ENCODE measurements at places on chromosomes 12 and 14.

DNA sequence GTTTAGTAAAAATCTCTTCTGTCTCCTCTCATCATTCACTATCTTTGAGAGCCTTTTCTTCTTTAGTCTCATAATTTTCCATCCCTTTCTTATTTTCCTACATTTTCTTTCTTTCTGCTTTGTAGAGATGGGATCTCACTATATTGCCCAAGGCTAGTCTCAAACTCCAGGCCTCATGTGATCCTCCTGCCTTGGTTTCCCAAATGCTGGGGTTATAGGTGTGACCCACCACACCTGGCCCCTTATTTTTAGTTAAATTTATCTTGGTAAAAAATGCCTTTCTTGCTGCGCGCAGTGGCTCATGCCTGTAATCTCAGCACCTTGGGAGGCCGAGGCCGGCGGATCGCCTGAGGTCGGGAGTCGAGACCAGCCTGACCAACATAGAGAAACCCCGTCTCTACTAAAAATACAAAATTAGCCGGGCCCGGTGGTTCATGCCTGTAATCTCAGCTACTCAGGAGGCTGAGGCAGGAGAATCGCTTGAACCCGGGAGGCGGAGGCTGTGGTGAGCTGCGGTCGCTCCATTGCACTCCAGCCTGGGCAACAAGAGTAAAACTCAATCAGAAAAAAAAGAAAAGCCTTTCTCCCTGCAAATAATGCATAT, 996 bp downstream of the SLC2A3 start:
- no peak for DNase-seq

GRCh38 chr14:36520601-36521525, 831 bp upstream of the NKX2-1 start:
- DNase-seq: no peak

DNA sequence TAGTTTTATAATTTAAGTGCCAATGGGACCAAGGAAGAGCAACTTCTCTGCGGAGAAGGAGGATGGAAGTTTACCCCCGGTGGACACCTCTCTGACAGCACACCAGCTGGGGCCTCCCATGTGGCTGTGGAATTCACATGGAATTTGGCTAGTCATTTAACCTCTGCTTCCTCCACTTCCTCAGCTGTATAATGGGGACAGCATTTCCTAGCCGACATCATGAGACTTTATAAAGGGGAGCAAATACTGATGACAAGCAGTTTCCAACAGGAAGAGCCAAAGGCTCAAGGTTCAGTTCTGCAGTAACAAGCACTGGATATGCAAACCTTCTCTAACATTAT, 7.5 kb downstream of the DUSP6 start:
- no peak for DNase-seq

DNA sequence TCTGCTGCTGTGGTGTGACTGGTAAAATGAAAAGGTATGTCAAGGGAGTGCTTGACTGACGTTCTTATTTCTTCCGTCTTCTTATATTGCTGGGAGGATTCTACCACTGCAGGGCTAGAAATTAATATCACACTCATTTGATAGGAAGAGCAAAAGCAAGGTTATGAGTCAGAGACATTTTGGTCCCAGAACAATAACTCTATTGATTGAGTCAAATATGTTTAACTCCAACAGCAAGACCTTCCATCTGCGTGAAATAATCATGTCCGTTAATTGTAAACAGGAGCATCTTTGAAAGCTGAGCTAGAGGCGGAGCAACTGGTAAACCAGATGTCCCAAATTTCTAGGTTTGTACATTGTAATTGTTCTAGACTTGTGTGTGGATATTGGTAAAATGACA, 1293.6 kb downstream of the AACS start:
- DNase-seq: no peak
